Activated T-helper 1 cell treated with anti-CD3 and anti-CD28 coated beads, Interleukin-2, amount 50 U/mL, for 16 hours (primary cell): ENCODE measurements at places on chromosomes 5 and 9.

- no peak for DNase-seq
These were observed 79.0 kb downstream of the GLDC start for GRCh38 chr9:6566409-6567139.

GRCh38 chr5:171223927-171224326 lies 85.1 kb upstream of the TLX3 start:
- DNase-seq: no peak

DNA sequence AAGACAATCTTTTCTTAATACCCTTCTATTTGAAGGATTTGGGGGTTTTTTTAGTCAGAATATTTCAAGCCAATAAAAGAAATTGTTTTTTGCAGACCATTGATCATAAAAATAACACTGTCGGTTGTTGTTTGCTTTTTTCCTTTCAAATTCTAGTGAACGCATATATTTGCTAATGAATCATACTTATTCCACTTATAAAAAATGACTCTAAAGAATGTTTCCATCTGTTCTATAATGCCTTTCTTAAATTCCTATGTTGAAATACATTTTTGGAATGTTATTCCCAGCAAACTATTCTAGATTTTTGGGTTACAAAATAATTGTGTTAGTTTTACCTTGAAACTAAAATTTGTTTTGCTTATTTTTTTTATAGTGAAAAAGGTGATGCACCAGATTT lies 32.2 kb downstream of the CWC27 start:
- DNase-seq: no peak

GRCh38 chr9:137295238-137295811 lies 6.7 kb downstream of the NRARP start:
- DNase-seq: no peak

DNA sequence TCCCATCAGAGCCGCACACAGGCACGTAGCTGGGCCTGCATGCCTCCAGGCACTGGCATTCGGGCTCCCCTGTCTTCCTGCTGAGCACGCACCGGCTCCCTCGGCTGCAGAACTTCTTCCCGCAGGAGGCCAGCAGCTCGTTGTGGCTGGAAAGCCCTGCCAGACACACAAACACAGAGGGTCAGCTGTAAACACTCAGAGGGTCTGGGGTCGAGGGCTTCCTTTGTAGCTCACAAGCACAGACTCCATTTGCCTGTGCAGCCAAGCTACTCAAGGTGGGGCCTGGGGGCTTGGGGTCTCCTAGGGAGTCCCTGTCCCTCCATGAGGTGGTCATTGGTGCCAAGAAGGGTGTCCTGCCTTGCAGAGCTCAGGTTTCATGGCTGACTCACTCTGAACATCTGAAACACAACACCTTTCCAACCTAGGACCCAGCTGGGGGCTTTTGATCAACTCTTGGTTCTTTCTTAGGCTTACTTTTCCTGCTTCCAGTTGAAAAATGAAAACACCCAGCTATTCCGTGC lies 211.4 kb downstream of the FSTL4 start:
- DNase-seq: no peak

DNA sequence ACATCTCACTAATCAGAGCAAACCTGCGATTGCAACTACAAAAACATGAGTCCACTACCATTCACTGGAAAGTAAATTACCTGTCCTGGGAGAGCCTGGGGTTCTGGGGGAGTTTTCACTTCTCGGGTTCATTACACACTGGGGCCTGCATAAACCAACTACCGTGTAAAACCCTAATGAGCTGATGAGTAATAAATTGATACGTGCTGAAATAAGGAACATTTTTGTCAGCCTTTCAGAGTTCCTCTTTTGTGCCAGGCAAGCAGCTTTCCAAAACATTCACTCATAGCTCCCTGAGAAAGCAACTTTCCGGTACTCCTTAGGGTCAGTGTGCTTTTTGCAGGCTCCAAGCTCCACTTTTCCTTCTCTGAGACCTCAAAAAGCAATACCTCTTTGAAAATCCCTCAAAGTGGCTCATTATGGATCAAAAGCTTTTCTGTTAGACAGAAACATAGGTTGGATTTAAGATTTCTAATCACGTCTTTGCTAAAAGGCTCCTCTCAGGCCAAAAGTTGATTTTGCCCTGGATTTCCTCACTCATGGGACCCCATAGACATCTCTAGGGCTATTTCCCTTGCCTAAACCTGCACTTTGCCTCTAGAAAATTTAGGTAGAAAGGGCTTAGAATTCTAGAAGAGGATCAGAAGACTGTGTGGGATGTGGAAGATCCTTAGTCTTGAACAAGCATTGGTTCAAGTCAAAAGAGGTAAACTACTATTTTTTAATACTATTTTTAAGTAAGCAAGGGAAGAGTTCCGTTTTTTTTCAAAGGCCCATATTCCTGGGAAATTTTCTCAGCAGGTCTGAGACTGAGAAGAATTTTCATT lies 74.8 kb downstream of the ST8SIA4 start:
- DNase-seq: no peak

GRCh38 chr9:107760469-107761242 lies 271.1 kb upstream of the KLF4 start:
- DNase-seq: no peak

DNA sequence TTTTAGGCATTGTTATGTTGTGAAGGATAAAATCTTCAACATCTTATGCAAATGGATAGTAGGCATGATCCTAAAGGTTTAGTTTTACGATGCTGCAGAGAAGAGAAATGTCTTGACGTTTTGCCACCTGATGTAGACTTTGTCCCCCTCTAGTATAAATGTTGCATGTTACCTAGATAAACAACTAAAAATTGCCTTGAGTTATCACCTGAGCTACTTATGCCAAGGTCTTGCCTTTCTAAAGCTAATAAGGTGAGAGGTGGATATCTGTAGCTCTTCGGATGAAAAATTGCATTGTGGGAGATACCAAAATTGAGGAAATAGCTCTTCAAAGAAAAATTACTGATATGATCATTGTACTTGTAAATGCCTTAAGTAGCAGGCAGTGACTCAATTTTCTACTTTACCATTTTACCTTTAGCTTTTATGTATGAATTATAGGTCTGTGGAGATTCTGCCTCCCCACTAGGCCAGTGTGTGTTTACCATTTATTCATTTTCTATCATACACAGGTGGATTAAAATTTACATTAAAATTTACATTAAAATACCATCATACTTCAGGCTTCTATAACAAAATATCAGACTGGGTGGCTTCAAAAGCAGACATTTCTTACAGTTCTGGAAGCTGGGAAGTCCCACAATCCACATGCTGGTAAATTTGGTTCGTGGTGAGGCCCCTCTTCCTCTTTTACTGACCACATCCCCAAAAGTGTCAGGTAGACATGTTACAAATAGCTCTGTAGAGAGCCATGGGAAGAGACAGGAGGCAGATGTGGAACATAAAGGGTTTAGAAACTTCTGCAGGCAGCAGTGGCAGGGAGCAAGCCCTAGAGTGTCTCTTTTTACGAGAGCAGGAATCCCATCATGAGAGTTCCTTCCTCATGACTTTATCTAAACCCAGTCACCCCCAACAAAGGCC lies 100.7 kb upstream of the ERBIN start:
- no peak for DNase-seq

DNA sequence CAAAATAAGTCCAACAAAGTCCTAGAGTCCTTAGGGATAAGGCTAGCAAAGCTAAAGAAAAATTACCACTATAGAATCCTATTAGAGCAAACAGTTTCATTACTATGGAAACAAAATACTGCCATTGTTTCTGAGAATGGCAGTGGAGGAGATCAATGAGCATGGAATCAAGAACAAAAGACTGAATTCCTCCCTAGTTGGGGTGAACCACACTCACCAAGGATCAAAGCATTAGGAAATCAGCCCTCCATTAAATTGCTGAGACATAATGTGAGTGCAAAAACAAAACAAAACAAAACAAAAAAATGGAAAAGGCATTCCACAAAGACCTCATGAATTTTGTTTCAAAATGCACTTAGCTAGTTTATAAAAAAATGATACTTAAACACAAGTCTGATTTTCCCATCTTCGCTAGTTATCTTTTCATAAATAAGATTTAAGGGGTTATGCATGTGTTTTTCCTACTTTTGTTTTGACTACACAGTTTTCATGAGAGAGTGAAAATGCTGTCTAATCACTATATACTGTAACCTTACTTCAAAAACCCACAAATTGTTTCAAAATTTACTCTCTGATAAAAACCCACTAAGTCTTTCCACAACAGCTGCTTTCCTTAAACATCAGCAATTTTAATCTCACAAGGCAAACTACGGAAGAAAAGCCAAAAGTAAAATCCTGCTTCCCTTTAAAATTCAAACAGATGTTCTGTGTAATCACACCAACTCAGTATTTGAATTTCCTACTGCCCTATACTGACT lies 9.7 kb downstream of the SERINC5 start:
- no peak for DNase-seq

DNA sequence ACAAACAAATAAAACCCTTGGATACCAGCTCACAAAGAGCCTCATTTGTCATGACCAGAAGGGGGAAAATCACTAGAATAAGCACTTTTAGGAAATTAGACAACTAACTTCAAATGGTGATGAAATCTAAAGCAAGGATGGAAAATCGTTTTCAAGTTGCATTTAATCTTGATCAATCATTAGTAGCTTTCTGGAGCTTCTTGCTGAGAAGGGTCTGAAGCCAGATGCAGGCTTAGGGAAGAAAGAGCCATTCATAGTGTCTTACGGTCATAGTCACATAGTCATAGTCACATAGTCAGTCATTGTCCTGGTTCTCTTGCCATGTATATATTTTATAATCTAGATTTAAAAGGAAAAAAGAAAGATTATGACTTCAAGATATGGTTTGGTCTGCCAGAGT lies 610.5 kb downstream of the ACTL7B start:
- DNase-seq: no peak

GRCh38 chr5:78373231-78373630 lies 12.8 kb downstream of the SCAMP1 start:
- DNase-seq: no peak

DNA sequence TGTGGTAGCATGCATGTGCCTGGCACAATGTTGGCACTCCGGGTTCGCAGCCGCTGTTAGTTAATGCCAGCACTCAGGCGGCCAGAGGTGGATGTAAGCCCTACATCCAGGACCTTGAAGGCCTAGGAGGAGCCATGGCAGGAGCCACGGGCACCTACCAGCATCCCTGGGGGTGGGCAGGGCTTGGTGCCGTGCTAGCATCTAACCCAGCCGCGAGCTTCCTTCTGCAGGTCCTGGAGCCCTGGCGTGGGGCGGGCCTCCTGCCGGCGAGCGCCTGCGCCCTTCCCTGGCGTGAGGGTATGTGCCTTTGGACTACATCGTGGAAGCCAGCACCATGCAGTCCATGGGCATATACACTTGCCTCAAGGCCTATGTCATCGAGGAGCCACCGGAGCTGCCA lies 53.8 kb downstream of the COL27A1 start:
- DNase-seq: no peak
